ENCODE measurements at places on chromosomes 7 and 10.

GRCh38 chr7:115748123-115748738 lies 282.3 kb downstream of the TFEC start:
- DNase-seq = no peak

GRCh38 chr10:16689227-16689626 lies 128.0 kb downstream of the RSU1 start:
- no peak for DNase-seq

DNA sequence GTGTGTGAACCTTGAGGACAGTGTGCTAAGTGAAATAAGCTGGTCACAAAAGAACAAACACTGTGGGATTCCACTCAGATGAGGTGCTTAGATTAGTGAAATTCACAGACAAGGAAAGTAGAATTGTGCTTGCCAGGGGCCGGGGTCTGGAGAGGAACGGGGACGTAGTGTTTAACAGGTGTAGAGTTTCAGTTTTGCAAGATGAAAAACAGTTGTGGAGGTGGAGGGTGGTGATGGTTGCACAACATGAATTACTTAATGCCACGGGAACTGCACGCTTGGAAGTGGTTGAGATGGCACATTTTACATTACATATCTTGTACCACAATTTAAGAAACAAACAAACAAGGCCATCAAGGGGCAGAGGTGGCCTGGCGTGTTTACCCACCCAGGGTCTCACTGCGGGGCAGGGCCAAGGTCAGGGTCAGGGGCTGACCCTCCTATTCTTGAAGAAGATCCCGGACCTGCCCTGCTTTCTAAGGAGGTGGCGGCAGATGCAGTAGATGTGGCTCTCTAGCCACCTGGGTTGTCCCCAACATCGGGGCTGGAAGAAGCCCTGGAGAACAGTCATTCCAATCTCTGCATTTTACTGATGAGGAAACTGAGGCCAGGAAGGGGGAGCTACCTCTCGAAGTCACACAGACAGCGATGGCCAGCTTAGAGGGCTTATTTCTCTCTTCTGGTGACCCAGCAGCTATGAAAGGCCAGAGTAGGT lies 91.5 kb upstream of the LRRC4 start:
- no peak for DNase-seq

- DNase-seq = no peak
These were observed 162.9 kb downstream of the MBL2 start for GRCh38 chr10:52609626-52610240.

DNA sequence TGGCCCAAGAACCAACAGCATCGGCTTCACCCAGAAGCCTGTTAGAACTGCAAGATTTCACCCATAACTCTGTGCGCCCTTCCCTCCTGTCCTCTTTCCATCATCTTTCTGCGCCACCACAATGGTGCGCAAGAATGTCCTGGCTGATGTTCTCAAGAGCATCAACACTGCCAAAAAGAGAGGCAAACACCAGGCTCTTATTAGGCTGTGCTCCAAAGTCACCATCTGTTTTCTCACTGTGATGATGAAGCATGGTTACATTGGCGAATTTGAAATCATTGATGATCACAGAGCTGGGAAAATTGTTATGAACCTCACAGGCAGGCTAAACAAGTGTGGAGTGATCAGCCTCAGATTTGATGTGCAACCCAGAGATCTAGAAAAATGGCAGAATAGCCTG lies 115.2 kb upstream of the FGFR2 start:
- no peak for DNase-seq

Measured in stimulated activated CD4-positive, alpha-beta T cell treated with anti-CD3 and anti-CD28 coated beads, Interleukin-4, amount 100 ng/mL, for 1 hour (primary cell).